SK-N-MC (cell line): ENCODE measurements at places on chromosomes 5 and 9.

- DNase-seq, result no peak
These were observed 917.0 kb downstream of the MAT2B start for GRCh38 chr5:164422400-164422799.

DNA sequence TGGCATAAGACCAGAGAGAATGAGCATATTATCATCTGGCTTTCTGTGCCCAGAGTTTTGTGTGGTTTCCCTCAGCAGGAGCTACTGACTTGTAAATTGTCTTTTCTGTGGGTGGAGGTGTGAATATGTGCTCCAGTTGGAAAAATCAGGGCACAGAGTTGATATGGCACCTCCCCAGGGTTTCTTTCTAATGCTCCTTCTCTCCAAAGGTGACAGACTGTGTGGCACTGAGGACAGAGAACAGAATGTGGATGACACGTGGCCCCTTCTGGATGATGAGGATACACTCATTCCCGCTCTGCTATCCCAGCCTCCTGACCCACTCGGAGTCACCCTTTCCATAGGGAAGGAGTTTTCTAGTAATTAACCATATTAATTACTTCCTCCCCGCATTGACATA lies 221.0 kb downstream of the ICE1 start:
- no peak for DNase-seq

GRCh38 chr5:140764177-140764973 lies 21.6 kb upstream of the PCDHA1 start:
- DNase-seq, result no peak

- DNase-seq, result no peak
These were observed 135.6 kb upstream of the LPCAT1 start for GRCh38 chr5:1659100-1659981.

GRCh38 chr9:124673063-124673462 lies 98.0 kb downstream of the NR6A1 start:
- no peak for DNase-seq

- DNase-seq, result no peak
These were observed 80.3 kb upstream of the EQTN start for GRCh38 chr9:27377147-27377807.

DNA sequence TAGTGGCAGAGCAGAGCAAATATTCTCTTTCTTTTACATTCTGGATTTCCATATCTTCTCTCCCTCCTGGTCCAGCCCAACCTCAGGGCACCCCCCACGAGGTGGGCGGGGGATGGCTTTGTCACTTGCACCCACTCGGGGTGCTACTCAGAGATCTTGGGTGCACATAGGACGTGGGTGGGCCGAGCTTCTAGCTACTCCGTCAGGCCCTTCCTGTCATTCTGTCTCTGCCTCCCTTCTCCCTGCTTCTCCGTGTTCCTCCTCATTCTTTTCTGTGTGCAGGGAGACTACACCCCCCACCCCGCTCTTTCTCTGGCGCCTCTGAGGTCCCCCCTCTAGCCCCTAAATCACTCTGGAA lies 19.5 kb downstream of the PCDHGC5 start:
- no peak for DNase-seq

GRCh38 chr5:54608423-54609085 lies 91.0 kb downstream of the SNX18 start:
- no peak for DNase-seq

- DNase-seq, result no peak
These were observed 139.4 kb upstream of the IRX1 start for GRCh38 chr5:3456121-3456681.

DNA sequence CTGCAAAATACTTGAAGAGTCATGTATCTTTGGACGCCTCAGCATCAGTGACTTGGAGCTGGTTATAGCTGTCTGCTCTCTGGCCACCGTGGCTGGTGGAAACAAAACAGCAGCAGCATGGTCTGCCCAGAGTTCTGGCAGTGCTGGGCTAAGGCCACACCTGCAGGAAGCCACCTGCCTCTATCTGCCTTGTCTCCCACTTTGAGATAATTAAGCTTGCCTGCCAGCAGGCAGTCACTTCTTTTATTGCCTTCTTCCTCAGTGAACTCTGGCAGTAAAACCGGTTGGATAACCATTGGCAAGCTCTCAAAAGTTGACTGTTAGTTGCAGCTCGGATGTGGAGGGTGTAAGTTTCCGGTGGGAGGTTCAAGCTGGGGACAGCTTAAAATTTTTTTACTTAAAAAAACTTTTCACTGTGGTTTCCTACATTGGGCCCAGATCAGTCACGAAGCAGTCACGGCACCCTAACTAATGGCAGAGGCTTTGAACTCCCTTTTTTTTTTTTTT lies 4.9 kb downstream of the SMIM3 start:
- peak; percentile 56 for DNase-seq
